ENCODE measurements at places on chromosomes 2 and 18.

GRCh38 chr2:124318913-124319312 lies 293.8 kb downstream of the CNTNAP5 start:
- DNase-seq: no peak

- DNase-seq: no peak
Observed at GRCh38 chr2:150742094-150742493, 254.6 kb upstream of the RND3 start.

- no peak for DNase-seq
Observed at GRCh38 chr18:57666818-57667497, 45.3 kb upstream of the NARS1 start.

GRCh38 chr2:144948205-144948855 lies 428.4 kb upstream of the ZEB2 start:
- no peak for DNase-seq

Measured in activated naive CD8-positive, alpha-beta T cell treated with anti-CD3 and anti-CD28 coated beads, Interleukin-2, amount 50 U/mL, for 24 hours (primary cell).